ENCODE measurements at places on chromosomes 1 and 21. TPM values are rescaled to one million over a fixed set of nuclear protein-coding genes. Genes with fewer than 3 reads are reported as not detected.

CDA gene
- 6.4 TPM for total RNA-seq

CDC42BPA gene
- 42.5 TPM for total RNA-seq

GGPS1 gene
- 31.2 TPM for total RNA-seq

ARHGEF10L gene
- total RNA-seq: 37.0 TPM

PMVK gene
- total RNA-seq: 31.2 TPM

SYCP1 gene
- not detected for total RNA-seq

TTC24 gene
- total RNA-seq: not detected

CCT3 gene
- total RNA-seq: 163 TPM

MIA3 gene
- 69.4 TPM for total RNA-seq

HSD3B1 gene
- not detected for total RNA-seq

LCE3E gene
- not detected for total RNA-seq

AMY2A gene
- total RNA-seq: 2.7 TPM

SAMSN1 gene
- total RNA-seq: 42.4 TPM

ELAPOR1 gene
- total RNA-seq: 0.26 TPM

NEXN gene
- 15.4 TPM for total RNA-seq

NR1I3 gene
- not detected for total RNA-seq

SHE gene
- 33.1 TPM for total RNA-seq

KRTAP13-2 gene
- not detected for total RNA-seq

AADACL4 gene
- not detected for total RNA-seq

RAD54L gene
- not detected for total RNA-seq

SUMO3 gene
- total RNA-seq: 82.2 TPM

GOLT1A gene
- total RNA-seq: not detected

ANGPTL3 gene
- not detected for total RNA-seq

LRRC3 gene
- 3.8 TPM for total RNA-seq

CFAP57 gene
- total RNA-seq: 0.19 TPM

PALMD gene
- 212 TPM for total RNA-seq

LRRC53 gene
- total RNA-seq: not detected

SAMD11 gene
- total RNA-seq: 2.8 TPM

PDPN gene
- total RNA-seq: 66.3 TPM

All from mesenteric fat pad (tissue), 1 donor.